ENCODE measurements at places on chromosomes 16 and 17.

DNA sequence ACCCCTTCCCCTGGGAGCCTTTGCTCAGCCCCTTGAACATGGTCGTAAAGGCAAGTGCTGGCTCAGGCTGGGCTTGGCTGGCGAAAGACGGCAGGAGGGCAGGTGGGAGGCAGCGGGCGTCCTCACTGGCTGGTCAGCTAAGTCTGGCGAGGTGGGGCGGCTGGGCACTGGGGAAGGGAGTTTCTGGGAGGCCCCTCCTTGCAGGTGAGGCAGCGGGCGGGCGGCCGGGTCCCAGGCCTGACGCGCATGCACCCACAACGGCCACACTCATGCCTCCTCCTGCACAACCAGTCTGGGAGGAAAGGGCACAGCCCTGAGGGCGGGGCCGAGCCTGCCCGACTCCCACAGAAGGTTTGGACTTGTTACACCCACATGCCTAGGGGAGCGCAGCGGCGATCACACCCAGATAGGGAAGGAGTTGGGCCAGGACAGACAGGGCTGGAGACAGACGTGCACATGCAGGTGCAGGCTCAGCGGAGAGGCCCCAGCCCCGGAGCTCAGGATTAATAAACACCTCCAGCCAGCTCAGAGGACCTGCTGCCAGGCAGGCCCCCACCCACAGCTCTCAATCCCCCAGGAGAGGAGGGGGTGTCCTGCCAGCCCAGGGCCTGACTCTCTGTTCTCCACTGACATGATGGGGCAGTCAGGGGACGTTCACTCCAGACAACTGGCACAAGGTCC lies at the start of gene EVPL:
TSS of gene EVPL (minus strand) at position 148 of the 681 bp plus-strand sequence. CDS start at position 40, 108 bp downstream.
- no peak for DNase-seq

GRCh38 chr16:57125376-57125775 lies 33.0 kb downstream of the CPNE2 start:
- DNase-seq: no peak

GRCh38 chr16:88274847-88275246 lies 107.9 kb upstream of the ZNF469 start:
- DNase-seq: no peak

GRCh38 chr17:60361889-60362288 lies 30.0 kb downstream of the USP32 start:
- DNase-seq: no peak

DNA sequence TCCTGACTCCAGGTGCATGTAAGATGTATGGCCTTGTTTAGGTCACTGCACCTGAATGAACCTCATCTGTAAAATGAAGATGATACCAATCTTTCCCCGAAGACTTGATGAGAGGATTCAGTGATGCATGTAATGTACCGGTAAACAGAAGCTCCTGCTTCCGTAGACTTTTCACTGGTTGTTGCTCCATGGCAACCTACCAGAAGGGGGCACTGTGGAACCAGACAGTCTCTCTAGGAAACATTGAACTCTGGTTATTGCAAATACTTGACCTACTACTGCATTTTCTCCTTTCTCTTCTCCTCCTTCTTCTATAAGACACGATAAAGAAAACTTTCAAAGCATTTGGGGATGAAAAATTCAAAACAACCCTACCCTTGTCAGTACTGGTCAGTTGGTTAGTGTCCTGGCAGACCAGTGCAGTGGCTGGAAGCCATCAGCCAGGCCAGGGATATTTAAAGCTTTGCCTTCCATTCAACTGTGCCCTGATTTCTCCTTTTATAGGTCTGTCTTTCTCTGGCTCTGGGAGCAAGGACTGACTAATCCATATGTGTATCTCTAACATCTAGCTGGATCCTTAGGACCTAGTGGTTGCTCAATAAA lies 667.4 kb upstream of the SALL1 start:
- no peak for DNase-seq

DNA sequence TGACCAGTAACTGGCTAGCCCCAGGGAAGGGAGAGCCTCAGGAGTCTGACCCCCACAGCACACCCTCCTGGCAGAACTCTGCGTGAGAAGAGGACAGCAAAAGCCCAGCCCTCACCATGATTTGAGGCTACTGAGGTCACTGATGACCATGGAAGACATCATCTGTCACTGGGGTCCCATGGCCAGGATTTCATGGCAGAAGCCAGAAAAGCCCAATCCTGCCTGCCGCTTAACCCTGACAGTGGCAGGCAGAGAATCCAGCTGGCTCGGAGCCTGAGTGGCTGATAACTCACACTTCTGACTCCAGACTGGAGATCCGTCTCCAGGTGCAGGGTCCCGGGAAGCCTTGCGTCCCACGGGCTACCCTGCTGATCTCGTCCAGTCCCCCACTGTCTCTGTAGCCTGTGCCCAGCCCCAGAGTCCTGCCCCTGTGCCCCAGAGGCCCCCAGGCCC lies 17.5 kb downstream of the GRIN2C start:
- DNase-seq: no peak

GRCh38 chr16:64900517-64900916 lies 221.3 kb downstream of the CDH11 start:
- DNase-seq: no peak

GRCh38 chr17:17874478-17874877 lies 37.7 kb upstream of the SREBF1 start:
- DNase-seq: no peak

DNA sequence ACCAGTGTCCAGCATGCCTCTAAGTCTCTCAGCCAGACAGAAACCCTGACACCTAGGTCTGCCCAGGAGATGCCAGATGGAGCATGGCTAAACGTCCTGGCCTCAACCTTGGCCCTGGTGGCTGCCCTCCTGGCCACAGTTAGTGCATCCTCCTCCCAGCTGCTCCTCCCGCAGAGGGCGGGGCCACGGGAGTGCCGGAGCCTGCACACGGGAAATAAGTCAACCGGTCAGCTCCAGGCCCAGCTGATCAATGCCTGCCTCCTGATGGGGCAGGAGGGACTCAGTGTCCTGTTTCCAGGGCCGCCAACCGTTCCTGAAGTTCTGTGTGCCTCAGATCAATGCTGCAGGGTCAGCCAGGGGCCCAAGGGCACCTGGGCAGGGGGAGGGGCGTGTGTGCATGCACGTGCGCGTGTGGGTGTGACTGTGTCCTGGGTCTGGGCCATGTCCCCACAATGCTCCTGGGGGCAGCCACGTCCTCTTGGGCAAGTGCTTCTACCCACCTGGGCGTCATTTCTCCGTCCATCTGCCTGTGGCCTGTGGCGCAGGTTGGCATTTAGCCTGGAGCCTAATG lies 4.6 kb upstream of the KCNJ12 start:
- no peak for DNase-seq

GRCh38 chr17:21033350-21033749 lies 9.5 kb downstream of the USP22 start:
- no peak for DNase-seq

- DNase-seq: no peak
Measured at GRCh38 chr17:17536702-17537101, 40.5 kb upstream of the RASD1 start.

- DNase-seq: no peak
Measured at GRCh38 chr17:54172985-54173316, 350.2 kb downstream of the KIF2B start.

GRCh38 chr17:73847952-73848351 lies 203.7 kb upstream of the SDK2 start:
- no peak for DNase-seq

- DNase-seq: no peak
Measured at GRCh38 chr17:45345246-45345553, 28.4 kb upstream of the MAP3K14 start.

GRCh38 chr16:83059237-83059636 lies 432.5 kb downstream of the CDH13 start:
- DNase-seq: no peak

GRCh38 chr17:76199469-76199868 lies 40.8 kb downstream of the RNF157 start:
- no peak for DNase-seq

DNA sequence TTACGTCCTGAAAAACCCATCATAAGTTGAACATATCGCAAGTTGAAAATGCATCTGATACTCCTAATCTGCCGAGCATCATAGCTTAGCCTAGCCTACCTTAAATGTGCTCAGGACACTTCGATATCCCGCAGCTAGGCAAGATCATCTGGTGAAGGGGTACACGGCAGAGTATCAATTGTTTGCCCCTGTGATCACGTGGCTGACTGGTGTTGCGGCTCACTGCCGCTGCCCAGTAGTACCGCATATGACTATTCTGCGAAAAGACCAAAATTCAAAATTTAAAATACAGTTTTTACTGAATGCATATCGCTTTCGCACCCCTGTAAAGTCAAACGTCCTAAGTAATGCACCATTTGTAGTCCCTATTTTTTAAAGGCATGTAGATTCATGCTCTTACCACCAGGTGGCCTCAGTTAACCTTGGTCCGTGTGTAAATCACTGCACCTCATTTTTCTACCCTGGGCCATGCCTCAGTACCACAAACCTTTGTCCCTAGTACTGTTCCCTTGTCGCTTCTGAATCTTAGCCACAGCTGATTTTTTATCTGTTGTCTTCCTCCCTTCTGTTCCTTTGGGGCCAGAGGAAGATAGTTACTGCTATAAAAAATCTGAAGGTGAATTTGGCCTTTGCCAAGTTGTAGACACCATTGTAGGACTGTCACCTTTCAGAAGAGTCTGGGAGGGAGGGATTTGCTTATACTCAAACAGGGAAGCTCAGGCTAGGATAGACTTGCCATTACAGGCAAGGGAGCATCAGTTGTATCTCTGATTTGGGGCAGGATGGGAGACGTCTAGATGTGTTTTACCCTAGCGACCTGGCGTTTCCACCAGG lies 34.4 kb downstream of the WWP2 start:
- DNase-seq: no peak

DNA sequence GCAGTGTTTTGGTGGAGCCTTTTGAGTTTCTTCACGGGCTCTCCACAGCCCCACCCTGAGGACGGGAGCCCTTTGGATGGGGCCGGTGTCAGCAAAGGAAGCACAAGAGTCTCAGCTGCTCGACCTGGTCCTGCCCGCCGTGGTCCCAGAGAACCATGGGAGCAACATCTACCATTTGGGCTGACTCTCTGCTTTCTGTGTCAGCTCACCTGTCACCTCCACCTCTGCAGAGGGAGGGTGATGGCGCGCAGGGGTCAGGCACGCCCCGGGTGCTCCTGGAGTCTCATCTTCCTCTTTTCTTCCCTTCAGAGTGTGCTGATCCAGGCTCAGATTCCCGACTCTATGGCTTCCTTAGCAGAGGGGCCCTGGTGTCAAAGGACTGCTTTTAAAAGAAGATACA lies 171.7 kb downstream of the LAT start:
- no peak for DNase-seq

GRCh38 chr16:2675714-2676113 lies 6.6 kb upstream of the KCTD5 start:
- no peak for DNase-seq

GRCh38 chr17:64331366-64331765 lies 59.3 kb downstream of the PECAM1 start:
- no peak for DNase-seq

GRCh38 chr16:46787909-46788308 lies 39.8 kb upstream of the MYLK3 start:
- DNase-seq: no peak

- no peak for DNase-seq
Measured at GRCh38 chr17:78183916-78184315, 2.9 kb downstream of the TK1 start.

DNA sequence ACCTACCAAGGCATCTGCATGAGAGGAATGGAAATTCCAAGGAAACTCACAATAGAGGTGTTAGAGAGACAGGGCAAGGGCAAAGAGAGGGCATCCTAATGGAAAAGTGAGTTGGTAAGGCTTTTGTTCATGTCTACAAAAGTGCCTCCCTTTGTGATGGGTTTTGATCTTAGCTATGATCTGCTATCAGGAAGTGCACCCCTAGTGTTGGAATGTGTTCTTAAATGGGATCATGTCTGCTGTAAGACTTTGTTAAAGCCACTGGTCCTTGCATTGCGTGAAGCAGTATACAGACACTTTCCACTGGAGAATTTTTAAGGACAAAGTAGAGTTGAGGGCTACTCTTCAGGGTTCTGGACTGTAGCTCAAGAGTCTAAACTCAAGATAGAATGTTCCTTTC lies 92.0 kb downstream of the MAP2K6 start:
- no peak for DNase-seq

DNA sequence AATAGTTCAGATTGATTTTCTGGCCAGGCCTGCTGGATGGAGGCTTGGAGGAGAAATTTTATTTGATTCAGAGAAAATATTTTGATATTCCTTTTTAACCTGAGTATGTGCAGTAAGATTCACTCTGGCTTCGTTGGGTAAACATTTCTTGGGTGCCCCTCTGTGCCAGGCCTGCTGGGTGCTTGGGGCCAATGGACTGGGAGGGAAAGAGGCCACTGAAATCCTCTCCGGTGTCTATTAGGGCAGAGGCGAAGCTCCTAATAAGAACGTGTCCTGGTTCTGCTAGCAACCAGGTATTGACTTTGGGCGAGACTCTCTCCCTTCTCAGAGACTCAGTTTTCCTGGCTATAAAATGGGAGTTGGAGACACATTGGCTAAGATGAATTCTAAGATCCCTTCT lies 122.5 kb downstream of the CYLD start:
- DNase-seq: no peak

DNA sequence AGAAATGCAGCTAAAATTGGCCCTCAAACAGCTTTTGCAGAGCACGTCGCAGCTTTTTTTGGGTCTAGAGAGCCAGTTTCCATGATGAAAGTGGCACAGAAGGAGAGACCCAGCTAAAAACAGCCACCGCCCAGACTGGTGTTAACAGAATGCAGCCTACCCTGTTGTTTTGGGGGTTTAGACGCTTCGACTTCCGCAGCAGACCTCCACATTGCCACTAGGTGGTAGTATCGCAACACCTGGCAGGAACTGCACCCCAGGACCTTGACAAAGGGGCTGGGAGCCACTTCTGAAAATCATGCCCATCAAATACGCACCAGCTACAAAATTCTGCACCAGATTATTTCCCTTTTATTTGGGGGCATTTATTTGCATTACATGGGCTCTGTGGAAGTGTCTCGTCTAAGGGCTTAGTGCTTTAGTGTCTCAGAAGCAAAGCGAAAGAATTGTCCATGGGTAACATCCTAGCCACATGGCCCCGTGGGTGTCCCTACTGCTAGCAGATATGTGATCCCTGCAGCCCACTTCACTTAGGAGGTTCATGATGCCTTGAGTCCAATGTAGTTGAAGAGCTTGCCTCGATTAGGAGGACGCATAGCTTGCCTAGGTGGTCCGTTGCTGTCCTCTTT lies 167.1 kb downstream of the HAPSTR1 start:
- peak; percentile 47 for DNase-seq

- no peak for DNase-seq
Measured at GRCh38 chr17:32116937-32117336, 25.4 kb upstream of the RHOT1 start.

- DNase-seq: no peak
Measured at GRCh38 chr17:20955427-20956323, 87.1 kb downstream of the USP22 start.

GRCh38 chr17:78488867-78489634 lies 88.1 kb downstream of the DNAH17 start:
- DNase-seq: no peak

- no peak for DNase-seq
Measured at GRCh38 chr16:23283571-23283970, 18.5 kb upstream of the SCNN1B start.

DNA sequence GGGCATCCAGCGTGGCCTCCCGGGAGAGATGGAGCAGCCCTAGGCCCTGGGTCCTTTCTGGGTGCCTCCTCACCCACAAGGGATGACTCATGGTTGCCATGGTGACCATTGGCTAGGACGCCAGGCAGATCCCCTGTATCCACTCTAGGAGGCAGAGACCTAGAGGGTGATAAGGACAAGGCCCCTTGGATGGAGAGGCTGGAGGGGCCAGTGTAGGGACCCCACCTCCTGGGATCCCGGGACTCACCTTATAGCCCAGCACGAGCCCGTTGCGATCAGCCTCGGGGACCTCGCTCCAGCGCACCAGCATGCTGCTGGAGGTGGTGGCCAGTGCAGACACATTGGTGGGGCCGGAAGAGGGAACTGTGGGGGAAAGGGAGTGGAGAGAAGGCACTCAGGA lies 82.2 kb upstream of the CDC42EP4 start:
- DNase-seq: no peak
